ENCODE measurements at places on chromosomes 3 and 15.

GRCh38 chr3:155391551-155391958, 98.1 kb upstream of the STRIT1 start:
- peak; percentile 22 for DNase-seq

GRCh38 chr3:190605385-190605784, 91.5 kb downstream of the IL1RAP start:
- DNase-seq, result no peak

- DNase-seq, result no peak
These were observed 461.9 kb upstream of the ONECUT1 start for GRCh38 chr15:53251996-53252395.

DNA sequence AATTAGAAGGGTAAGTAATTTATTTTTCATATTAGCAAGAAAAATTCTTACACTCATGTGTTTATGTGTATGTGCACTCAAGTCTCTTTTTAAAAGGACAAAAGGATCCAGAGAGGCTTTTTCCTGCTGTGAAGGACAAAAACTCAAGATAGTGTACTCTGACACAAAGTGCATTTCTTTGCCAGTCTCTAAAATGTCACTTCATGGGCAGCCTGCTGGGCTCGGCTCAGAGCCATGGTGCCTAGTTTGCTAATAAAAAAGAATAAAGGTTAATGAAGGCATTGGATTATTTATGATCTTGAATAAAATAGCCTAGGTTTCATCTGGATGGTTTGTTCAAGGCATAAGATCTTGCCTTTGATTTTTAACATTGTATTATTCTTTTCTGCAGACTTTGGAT, 989.0 kb downstream of the TBL1XR1 start:
- DNase-seq, result no peak

DNA sequence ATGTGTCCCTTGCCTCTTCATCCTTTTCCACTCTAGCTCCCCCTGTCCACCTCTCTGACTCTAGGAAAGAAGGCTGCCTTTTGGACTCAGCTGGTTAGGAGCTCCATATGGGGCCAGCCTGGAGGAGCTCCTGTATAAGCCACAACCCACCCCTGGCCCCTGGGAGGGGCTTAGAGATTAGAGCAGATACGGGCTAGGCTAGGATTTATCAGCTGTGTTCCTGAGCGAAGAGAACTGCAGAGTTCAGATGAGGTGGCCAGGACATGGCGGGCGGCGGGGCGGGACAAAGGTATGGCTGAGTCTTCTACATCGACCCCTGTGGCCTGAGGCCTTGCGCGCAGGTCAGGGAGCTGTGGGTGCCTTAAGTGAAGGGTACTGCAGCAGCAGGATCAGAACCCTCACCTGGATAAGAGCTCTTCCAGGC, 7.9 kb downstream of the NBEAL2 start:
- DNase-seq, result no peak

DNA sequence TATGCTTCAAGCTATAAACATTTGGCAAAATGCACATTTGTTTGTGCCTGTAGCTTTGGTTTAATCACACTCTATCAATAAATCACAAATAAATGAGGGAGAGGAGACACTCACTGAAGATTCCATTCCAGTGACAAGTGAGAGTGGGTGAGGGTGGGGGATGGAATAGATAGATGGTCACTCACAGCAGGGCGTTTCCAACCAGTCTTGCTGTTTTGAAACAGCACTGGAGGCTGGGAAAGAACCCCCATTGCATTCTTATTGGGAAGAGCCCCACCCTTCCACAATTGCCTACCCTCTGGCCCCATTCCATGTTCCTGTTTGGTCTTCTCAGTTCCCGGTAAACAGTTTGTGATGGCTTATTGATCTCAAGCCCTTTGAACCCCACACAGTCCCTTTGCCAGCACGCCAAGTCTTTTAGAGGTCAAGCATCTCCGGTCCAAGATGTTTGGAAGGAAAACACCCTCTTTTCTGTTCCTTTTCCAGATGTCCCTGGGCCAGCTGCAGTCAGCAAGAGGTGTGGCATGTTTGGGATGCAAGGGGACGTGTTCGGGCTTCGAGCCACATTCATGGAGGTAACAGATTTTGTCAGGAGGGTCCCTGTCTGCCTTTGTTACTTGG, 30.7 kb downstream of the LMCD1 start:
- no peak for DNase-seq

DNA sequence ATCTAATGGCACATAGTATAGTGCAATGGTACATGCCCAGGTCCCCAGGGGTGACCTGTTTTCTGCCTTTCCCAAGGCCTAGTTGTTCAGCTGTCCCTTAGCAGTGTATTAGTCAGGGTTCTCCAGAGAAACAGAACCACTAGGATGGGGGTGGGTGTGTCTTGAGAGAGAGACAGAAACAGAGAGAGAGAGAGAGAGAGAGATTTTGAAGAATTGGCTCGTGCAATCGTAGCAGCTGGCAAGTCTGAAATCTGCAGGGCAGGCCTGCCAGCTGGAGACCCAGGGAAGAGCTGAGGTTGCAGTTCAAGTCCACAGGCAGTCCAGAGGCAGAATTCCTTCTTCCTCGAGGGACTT, 90.6 kb upstream of the RNF7 start:
- DNase-seq, result no peak

DNA sequence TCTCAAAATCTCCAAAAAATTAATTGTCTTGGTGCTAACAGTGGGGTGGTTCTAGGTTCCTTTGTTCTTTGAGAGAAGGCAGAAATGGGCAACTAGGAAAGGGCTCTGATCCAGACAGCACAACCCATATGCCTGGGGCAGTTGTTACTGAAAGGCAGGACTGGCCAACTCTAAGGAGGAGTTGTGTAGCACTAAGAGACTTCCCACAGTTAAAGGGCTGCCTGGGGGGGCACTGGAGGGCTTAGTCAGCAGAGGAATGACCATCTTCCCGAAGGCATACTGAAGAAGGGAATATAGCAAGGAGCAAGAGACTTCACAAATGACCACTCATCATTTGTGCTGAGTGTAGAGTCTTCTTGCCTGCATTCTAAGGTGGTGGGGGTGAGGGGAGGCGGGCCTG, 15.8 kb downstream of the ILDR1 start:
- DNase-seq, result no peak

DNA sequence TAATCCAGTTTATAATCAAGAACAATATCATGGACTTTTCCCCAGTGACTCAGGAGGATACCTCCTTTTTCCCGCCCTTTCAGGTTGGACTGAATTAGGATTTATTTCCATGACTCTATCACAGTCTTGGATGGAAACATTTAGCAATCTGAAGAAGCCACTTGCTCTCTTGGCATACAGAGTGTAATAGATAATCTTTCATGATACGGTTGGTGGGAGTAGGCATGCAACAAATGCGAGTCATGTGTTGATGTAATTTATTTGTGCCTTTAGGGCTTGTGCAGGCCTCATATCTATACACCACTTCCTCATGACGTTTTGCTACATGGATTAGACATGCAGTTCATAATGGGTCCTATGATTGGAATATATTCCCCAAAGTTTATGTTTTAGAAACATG, 54.2 kb upstream of the MCTP2 start:
- DNase-seq, result no peak

DNA sequence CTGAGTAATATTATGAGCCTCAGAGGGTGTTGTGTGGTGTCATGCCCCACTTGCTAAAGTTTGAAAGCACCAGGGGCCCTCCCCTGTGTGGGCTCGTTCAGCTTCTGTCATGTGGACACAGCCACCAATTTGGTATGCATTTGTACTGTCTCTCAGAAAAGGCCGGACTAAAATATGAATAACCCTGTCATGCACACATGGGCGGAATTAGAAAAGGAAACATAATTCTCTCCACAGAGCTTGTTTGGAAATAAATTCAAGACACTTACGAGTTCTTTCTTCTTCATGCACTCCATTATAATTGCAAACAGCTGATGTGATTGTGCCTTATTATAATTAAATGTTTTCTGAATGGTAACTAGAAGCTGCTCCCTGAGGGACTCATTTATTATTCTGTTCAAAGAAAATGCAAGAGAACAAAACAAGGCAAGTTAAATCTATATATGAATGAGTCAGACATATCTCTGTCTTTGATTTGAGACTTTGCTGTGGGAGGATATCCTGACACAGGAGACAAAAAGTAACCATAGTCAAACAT, 39.1 kb downstream of the TRPM1 start:
- no peak for DNase-seq

- no peak for DNase-seq
These were observed 8.0 kb upstream of the COL6A6 start for GRCh38 chr3:130509008-130509407.

- no peak for DNase-seq
These were observed 159.4 kb downstream of the NEK10 start for GRCh38 chr3:27209617-27210264.

DNA sequence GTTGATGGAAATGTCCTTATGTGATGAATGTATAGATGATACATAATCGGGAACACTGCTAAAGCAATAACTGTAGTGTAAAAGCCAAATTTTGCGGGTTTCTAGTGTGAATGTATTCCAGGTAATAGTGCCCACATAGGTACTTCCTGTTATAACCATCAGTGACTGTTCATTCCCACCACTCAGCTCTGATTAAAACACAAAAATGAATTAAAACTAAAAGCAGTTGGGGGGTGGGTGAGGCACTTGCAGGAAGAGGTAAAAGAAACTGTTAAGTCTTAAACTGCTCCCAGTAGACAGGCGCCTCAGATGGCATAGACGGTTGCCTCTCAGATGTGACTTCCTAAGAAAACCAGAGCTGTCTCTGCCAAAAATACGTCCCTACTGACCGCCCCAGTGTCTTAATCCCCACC, 893 bp upstream of the MTHFS start:
- peak; percentile 12 for DNase-seq

- DNase-seq, result no peak
These were observed 10.9 kb upstream of the LZTFL1 start for GRCh38 chr3:45852828-45853227.

GRCh38 chr3:25025236-25025635, 402.8 kb upstream of the RARB start:
- no peak for DNase-seq

DNA sequence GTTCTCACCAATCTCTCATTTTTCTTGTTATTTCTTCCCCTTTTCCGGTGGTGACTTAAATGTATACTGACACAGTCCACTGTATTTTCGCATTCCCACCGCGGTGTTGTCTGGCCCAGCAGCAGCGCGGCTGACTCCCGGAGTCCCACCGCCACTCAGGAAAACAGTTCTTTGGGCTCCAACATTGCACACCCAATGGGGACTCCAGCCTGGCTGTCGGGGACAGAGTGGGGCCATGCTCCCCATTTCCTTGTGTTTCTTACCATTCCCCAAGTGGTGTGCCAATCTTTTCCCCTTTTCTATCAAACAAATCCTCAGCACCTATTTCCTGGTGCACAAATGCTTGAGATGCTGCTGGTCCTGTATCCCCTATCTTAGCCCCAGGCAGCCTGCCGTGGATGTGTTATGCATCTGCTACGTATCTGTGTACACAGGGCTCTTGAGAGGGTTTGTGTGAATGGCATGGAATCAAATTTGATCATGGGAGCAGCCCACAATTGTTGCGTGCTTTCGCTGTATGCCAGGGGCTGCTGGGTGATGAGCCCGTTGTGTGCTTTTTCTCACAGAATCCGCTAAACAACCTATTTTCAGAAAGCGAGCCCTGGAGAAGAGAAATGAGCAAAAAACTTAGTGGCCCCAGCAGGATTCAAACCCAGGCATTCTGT, 219.1 kb upstream of the RGMA start:
- no peak for DNase-seq

DNA sequence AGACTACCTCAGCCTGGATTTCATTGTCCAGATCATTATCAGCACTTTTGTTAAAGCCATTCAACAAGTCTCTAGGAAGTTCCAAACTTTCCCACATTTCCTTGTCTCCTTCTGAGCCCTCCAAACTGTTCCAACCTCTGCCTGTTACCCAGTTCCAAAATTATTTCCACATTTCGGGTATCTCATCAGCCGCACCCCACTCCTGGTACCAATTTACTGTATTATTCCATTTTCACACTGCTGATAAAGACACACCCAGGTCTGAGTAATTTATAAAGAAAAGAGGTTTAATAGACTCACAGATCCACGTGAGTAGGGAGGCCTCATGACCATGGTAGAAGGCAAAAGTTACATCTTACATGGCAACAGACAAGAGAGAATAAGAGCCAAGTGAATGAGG, 1198.3 kb upstream of the ALCAM start:
- DNase-seq, result no peak

GRCh38 chr15:51227940-51228732, 110.3 kb downstream of the CYP19A1 start:
- peak; percentile 32 for DNase-seq

GRCh38 chr3:108414007-108414406, 96.4 kb downstream of the MYH15 start:
- no peak for DNase-seq

DNA sequence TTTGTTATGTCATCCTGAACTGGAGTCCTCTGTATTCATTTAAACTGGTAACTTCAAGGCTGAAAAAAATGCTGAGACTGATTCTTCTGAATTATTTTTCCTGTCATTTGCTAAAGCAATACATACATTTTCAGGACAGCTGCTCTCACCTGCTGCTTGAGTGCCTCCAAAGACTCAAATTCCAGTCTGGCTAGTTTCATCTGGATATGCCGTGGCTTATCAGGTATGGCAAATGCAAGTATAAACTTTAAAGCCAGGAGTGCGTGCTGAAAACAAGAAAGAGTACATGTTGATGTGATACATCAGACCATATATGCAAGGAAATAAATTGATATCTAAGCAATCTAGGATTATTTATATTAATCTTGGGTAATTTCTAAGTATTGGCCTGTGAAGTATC, 146.1 kb downstream of the SNRK start:
- DNase-seq, result no peak

GRCh38 chr3:120153294-120153693, 59.0 kb upstream of the GSK3B start:
- DNase-seq, result no peak

GRCh38 chr15:33888176-33888575, 80.1 kb upstream of the CHRM5 start:
- DNase-seq, result no peak

DNA sequence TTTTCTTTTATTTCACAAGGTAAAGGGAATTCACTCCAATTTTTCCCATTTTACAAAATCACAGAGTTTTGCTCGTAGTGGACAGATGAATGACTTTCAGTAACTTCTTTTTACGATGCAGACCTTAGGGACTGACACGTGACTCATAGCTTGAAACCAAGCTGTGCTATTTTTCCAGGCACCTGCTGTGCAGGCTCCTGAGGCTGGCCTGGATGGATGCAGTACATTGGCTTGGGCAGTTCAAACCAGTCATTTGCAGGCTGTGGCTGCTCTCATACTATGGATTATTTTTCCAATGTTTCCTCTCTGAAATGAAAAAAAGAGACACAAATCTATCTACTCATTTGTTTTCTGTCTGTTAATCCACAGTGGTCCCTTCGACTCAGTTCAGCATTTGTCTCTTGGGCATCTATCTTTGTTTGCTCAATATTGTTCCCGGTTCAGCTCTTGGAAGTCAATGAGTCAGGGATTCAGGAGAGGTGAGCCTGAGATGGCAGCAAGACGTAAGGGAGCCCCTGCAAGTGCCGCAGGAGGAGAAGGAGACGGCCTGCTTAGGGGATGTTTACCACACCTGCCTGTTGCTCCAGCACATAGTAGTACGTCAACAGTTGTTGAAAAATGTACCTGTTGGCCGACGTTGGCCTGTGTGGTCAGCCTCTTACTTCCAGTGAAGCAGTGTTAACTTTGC, 92.8 kb downstream of the SV2B start:
- no peak for DNase-seq

GRCh38 chr3:68924897-68925296, 7.5 kb downstream of the TAFA4 start:
- no peak for DNase-seq
